ENCODE measurements at places on chromosomes 7 and 10.

GRCh38 chr7:149791-150636 is 42.4 kb upstream of the FAM20C start:
- DNase-seq, result no peak

- no peak for DNase-seq
Measured at GRCh38 chr7:10662982-10663884, 310.4 kb upstream of the PHF14 start.

GRCh38 chr10:130427216-130427722 is 291.1 kb downstream of the GLRX3 start:
- DNase-seq, result no peak

DNA sequence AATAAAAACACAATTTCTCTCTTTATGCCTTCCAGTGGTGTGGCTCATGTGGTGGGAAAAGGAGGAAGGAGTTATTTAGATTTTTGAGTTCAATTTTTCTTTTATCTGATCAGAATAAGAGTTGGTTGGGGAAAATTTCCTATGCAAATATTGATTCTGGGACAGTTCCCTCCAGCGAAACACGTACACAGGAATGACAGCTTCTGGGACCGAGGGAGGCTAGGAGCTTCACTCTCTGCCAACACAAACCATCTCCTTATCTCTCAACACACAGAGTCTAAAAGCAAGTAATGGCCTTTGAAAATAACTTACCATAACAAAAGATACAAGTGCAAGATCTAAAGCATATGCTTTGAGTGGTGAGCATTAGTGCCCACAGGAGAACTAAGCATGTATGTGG is 122.7 kb downstream of the RAPGEF5 start:
- no peak for DNase-seq

DNA sequence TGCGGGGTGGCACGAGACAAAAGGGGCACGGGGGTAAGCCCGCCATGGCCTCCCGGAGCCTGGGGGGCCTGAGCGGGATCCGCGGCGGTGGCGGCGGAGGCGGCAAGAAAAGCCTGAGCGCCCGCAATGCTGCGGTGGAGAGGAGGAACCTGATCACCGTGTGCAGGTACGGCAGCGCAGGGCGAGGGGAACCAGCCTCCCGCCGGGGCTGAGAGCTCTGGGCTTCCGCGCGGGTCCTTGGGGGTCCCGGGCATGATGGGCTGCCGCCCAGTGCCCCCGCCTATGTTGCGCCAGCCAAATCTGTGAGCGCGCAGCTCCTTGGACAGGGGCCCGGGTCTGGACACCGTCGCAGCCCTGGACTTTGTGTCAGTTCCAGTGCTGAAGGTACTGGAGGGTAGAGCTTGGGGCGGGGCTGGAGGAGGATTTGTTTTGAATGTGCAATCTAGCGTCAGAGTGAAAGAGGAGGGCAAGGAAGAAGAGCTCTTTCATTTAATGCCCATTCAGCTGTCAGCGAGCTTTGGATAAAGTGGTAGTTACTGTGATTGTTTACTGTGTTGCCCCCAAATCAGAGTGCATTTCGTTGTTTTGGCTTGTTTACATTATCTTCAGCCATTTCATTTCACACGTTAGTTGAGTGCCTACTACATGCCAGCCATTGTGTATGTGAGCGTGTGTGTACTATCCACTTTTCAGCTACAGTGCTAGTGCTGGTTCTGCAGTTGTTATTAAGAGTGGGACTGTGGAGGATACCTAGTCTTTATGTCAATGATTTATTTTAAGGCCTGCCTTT is 777 bp downstream of the RUNDC3B start:
- no peak for DNase-seq

DNA sequence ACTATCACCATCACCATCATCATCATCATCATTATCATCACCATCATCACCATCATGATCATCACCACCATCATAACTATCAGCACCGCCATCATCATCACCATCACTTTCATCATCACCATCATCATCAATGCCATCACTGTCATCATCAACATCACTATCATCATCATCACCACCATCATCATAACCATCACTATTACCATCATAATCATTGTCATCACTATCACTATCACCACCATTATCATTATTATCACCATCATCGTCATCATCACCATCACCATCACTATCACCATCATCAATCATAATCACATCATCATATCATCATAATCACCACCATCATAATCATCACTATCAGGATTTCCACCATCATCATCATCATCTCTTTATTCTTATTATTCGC is 20.6 kb downstream of the INSIG1 start:
- no peak for DNase-seq

GRCh38 chr10:70936111-70936510 is 47.7 kb upstream of the PCBD1 start:
- DNase-seq, result no peak

- no peak for DNase-seq
Measured at GRCh38 chr7:121084748-121085336, 96.3 kb downstream of the CPED1 start.

- no peak for DNase-seq
Measured at GRCh38 chr10:48945441-48946130, 5.9 kb upstream of the LRRC18 start.

- DNase-seq, result no peak
Measured at GRCh38 chr10:127046975-127047877, 142.0 kb downstream of the DOCK1 start.

DNA sequence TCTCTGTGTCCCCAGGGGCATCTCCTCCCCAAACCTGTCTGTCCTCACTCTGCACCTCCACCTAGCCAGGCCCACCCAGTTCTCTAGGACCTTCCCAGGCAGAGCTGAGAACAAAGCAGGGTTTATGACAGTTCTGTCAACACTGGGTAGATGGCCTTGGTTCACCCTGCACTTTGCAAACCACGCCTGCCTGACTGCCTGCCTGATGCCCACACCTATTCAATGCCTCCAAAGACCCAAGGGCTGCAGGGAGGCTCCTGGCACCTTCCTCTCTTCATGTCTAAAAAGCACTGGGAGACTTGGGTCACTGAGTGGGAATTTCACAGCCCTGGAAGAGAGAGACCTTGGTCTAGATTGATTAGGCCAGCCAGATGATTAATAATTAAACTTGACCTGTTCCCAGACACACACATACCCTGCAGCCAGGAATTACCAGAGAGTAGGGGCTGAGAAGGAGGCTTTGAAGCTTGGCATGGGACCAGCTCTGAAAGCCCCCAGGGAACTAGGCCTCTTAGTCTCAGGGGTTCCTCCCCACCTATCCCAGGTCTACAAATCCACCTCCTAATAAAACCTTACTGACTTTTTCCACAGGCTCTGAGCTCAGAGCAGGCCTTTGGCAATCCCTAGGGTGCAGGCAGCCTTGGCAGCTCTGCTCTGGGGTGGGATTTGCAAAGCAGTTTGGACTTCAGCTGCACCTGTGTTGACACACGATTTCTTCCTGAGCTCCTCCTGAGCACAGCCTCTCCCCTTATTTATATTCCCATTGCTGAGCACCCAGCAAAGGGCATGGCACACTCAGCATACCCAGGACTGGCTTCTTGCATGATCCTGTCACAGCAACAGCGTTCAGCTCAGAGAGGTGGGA is 25.7 kb upstream of the PDCD4 start:
- no peak for DNase-seq

GRCh38 chr7:127592550-127592949 is 986 bp upstream of the FSCN3 start:
- DNase-seq, result no peak

DNA sequence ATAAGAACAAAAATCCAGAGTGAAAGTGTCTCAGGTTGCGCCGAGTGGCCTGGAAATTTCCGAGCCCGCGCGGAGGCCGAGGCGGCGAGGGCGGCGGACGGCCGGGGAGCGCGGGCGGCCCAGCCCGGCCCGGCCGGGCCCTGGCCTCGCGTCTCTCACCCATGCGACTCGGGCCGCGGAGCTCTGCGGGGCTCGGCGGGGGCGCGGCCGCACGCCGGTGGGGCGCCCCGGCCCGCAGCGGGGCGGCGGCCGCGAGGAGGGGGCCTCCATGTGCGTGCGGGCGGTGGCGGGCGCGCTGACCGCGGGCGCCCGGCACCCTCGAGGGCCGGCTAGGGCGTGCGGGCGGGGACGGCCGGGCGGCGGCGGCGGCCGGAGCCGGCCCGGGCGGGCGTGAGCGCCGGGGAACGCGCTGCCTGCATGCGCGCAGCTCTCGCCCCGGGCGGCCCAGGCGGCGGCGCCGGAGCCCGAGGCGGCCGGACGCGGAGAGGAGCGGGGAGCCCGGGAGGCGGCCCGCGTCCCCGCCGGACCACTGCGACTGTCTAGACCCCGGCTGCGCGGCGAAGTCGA is 302 bp upstream of the EN2 start:
- no peak for DNase-seq

DNA sequence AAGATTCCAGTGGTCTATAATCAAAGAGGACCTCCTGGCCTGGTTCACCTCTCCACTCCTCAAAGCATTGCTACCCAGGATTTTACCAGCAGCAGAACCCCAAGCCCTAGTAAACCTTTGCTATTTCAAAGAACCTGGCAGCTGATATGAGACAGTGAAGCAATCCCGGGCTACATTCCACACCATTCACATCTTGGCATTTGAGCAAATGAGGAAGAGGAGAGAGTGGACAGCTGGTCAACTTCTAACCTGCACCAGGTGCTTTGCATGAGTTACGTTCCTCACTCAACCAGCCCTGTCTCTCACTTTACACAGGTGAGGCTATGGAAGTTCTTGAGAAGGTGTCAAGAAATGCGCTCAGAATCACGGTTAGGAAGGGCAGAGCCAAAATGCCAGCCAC is 1.1 kb downstream of the CCDC3 start:
- DNase-seq, result no peak

GRCh38 chr10:69232252-69232651 is 12.1 kb downstream of the HKDC1 start:
- DNase-seq, result no peak

DNA sequence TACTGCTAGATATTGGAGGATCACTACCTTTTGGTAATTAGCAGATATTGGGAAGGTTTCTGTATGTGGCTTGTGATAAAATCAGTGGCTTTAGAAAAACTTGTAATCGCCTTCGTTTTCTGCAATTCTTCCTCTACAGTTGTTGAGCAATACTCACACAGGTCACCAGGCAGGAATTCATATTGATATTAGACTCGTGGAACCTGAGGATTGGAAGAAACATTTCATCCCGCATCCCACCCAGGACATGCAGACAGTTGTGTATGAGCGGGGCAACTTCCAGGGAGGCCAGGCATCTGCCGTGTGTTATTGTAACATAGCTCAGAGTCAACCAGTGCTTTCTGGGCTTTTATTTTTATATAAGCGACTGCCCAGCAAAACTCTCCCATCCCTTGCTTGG is 821.3 kb downstream of the LRMDA start:
- DNase-seq, result no peak

- no peak for DNase-seq
Measured at GRCh38 chr10:88227342-88228018, 355.6 kb downstream of the RNLS start.

- DNase-seq, result no peak
Measured at GRCh38 chr7:42057331-42057730, 179.7 kb downstream of the GLI3 start.

DNA sequence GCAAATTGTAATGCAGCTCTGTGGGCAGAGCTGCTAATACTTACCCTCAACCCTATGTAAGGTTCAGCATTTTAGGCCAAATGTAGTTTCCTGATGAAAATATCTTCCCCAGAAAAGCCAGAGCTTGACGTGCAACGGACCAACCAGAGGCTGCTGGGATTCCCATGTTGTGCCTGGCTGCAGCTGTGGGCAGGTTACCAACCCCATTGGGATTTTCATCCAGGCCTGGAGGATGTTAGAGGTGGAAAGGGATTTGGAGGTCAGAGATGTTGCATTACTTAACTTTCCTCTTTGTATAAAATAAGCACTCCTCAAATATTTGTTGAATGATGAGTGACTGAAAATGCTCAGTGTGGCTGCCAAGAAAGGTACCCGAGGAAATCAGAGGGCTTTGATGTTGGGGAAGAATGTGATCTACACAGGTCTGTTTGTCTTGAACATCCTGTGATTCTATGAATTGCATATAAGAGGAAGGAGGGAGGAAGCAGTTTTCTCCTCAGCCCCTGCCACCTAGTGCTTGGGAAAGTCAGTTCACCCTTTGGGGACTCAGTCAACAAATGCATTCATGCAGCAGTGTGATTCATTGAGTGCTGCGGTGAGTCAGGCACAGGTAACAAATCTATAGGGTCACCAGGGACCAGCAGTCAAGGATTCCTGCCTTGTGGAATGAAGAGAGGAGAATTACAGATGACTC is 487.2 kb downstream of the RPS24 start:
- no peak for DNase-seq

GRCh38 chr10:71161425-71161824 is 50.9 kb upstream of the UNC5B start:
- DNase-seq, result no peak

DNA sequence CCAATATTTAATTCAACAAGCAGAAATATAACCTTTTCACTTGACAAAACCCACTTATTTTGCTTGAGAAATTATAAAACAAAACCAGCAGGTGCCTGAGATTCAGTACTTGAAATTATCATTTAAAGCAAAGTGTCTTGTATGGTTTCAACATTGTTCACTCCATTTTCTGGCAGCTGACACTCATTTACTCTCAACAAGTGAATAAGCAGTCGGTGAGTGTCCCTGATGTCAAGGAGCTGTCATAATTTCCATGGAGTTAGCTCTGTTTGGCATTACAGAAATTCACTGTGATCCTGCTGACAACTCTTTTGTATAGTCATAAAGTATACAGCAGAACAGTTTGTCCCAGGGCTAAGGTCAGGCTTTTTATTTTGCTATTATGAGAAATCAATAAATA is 490.0 kb downstream of the CNTNAP2 start:
- DNase-seq, result no peak

DNA sequence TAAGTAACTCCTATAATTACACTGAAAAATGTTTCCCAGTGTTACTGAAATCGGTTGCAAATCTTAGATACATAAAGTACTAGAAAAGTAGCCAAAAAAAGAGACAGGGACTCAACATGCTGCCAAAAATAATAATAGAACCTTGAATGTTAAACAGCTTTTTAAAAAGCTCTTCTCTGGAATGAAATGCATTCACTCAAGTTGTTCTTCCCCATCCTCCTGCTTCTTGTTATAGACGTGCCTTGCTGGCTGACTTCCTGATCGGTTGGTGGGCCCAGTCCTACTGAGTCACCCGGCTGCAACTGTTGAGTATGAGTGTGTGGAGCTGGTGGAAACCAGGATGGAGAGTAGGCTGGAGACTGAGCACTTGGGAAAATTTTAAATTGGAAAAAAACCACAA is 30.6 kb upstream of the RAPGEF5 start:
- DNase-seq, result no peak

- no peak for DNase-seq
Measured at GRCh38 chr7:133570321-133570720, 317.4 kb downstream of the EXOC4 start.

DNA sequence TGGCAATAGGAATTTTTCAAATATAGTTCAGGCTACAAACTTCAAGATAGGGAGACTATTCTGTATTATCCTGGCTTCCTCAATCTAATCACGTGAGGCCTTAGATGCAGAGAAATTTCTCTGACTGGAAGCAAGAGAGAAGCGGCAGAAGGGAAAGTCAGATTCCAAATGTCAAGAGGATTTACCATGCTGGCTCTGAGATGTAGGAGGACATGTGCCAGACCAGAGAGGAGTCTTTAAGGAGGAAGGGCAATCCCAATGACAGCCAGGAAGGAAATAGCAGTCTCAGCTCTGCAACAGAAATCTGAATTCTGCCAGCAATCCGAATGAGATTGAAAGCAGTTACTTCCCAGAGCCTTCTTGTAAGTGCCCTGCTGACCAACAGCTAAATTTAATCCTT is 57.4 kb downstream of the NUTM2E start:
- DNase-seq, result no peak

Measured in GM12892 (cell line).